ENCODE measurements at places on chromosomes 12 and 14. TPM values are rescaled to one million over a fixed set of nuclear protein-coding genes. Genes with fewer than 3 reads are reported as not detected.
A peak's percentile ranks its signal among the peaks of the same experiment; 100 is the strongest.

DNA sequence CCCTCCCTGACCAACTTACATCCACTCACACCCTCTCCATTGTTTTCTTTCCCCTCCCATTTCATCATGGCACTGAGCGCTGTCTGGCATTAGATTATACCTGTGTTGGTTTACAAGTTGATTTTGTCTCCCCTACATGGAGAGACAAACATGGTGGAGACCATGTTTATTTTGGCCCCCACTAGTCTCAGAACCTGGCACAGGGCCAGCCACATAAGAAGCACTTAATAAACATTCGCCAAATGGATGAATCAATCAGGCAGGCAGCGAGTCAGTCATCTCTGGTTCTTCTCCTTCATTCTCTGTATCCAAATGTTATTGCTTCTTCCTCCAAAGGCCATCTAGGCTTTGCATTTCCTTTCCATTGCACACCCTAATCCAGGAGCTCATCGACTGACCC lies 177.4 kb downstream of the DPF3 start:
- no peak for DNase-seq

GRCh38 chr14:105316968-105317510 lies 2.5 kb downstream of the PACS2 start:
- no peak for DNase-seq

DNA sequence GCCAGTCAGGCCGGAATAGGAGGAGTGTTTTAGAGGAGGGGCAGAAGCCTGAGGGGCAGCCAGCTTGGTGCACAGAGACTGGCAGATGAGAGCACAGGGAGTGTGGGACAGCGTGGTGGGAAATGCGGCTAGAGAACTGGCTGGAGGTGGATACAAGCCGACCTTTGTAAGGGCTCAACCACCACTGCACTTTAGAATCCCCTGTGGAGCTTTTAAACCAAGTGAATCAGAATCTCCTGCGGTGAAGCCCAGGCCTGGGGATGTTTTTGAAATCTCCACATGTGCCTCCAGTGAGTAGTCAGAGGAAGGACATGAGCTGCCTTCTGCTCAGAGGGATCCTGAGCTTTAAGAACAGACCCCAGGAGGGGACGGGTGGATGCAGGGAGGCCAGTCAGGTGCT lies 10.9 kb upstream of the PCED1B start:
- no peak for DNase-seq

GRCh38 chr12:8612629-8613028 lies at the start of gene AICDA:
TSS of gene AICDA (minus strand) at chr12:8612859. CDS start at chr12:8612767, 92 bp downstream.
- DNase-seq = no peak

DNA sequence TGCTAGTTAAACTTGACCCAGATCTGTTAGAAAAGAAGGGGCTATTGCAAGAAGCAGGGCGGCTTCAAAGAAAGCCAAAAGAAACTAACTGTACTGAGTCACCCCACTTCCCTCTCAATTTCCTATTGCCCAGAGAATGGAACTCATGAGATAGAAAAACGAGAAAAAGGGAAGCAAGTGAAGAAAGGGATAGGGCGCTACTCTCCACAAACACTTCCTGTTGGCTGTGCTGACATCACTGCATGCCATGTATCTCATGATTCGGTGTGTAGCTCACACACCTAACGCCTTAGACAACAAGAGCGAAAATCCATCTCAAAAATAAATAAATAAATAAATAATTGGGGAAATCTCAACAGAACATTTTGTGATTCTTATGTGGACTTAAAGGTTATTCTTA lies 13.0 kb upstream of the P2RX4 start:
- no peak for DNase-seq

GRCh38 chr12:94799136-94799535 lies 148.8 kb upstream of the TMCC3 start:
- no peak for DNase-seq

DNA sequence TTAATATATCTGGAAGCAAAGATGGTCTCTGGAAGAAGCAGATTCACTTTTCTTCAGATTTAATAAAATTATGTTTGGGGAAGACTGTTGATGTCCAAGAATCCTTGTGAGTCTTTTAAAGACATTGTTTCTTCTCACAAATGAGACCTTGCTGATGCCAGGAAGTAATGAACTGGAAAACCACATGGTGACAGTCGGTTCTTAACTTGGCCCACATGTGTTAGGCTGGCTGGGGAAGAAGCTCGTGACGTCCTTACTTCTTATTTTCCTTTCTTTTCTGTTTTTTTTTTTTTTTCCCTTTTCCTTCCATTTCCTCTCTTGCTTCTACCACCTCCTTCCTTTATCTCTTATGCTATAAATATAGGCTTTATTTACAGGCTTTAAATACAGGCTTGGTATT lies 950.2 kb downstream of the BCL11B start:
- DNase-seq = no peak

DNA sequence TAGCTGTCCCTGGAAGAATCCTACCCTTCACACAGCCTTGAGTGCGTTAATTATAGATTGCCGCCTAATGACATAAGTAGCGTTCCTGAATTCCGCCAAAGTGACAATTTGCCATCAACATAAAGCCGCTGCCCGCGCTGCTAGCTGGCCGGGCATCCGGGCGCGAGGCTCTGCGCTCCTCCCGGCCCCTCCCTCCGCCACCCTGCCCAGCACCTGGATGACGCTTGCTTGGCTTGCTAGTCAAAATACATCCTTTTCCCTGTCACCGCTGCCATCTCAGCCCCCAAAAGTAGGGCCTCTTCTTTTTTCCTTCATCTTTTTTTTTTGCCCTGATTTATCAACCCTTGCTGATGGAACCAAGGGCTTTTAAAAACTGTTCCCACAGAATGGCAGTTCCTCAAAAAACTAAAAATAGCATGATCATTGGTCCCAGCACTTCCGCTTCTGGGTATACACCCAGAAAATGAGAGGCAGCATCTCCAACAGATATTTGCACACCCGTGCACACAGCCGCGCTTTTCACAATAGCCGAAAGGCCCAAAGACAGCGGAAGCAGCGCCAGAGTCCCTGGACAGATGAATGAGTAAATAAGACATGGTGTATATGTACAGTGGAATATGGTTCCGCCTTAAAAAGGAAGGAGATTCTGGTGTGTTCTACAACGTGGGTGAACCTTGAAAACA lies 235.2 kb downstream of the BCL11B start:
- DNase-seq = no peak

DNA sequence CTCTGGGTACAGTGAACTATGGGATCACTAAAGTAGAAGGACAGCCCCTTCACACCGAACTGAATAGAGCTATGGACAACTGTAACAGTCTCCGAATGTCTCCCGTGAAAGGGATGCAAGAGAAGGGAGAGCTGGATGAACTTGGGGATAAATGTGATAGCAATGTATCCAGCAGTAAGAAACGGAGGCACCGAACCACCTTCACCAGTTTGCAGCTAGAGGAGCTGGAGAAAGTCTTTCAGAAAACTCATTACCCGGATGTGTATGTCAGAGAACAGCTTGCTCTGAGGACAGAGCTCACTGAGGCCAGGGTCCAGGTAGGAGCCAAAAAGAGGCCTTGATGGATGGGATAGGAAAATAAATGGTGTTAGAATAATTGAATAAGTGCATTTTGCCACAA lies 3.5 kb downstream of the ALX1 start:
- no peak for DNase-seq

DNA sequence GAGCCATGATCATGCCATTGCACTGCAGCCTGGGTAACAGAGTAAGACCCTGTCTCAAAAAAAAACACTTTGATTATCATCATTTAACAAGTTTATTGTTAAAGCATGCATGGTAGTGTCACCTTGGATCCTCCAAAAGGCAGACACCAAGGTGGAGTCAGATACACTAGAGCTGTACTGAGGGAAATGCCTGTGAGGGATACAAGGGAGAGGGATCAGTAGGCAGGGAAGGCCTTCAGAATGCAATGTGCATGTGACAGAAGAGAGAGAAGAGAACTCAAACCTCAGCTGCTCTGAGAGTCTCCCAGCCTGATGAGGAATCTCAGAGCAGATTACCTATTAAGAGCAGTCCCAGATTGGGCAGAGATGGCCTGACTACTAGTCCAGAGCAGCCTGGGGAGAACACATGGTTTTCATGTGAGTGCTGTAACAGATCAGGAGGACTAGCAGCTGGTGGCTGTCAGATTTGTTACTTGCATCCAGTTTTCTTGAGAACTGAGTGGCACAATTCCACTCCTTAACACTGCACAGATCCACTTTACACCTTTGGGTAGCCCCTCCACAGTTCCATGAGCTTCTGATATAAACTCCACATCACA lies 38.0 kb upstream of the A2ML1 start:
- no peak for DNase-seq

- no peak for DNase-seq
Observed at GRCh38 chr12:92362785-92363184, 217.1 kb upstream of the BTG1 start.

- no peak for DNase-seq
Observed at GRCh38 chr14:102994689-102995088, 62.7 kb downstream of the CDC42BPB start.

GRCh38 chr12:71558445-71558844 lies 105.2 kb downstream of the ZFC3H1 start:
- DNase-seq = peak; percentile 56

DNA sequence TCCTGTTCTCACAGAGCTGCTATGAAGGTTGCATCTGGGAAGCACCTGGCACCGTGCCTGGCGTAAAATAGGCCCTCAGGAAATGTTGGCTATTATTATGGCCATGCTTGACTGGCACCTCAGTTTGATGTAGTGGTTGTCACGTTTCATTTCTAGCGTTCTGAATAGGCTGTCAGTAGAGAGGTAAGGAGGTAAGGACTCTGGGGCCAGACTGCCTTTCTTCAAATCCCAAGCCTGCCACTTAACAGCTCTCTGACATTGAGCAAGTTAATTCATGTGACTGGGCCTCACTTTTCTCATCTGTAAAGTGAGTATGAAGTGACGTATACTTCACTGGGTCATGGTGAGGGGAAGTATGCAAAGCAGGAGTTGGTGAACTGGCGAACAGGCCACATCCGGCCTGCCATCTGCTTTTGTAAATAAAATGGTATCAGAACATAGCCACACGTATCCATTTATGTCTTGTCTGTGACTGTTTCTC lies 196.2 kb downstream of the CACNA1C start:
- peak; percentile 32 for DNase-seq

DNA sequence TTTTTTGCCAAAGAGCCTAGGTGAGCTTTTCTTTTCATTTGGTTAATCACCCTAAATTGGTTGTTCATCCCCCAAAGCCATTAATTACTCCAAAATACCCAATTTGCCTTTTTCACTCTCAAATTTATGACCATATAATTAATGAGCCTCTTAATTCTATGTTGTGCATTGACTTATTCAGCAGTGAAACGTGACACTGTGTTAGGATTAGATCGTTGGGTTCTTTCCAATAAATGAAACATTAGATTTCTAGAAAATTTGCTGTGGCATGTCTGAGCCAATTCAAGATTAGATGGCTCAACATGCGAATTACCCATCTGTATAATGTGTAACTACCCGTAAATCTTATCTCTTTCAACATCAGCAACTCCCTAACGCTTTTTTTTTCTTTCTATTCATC lies 273.4 kb downstream of the BMP4 start:
- DNase-seq = peak; percentile 39

- DNase-seq = no peak
Observed at GRCh38 chr14:49691031-49691430, 1.9 kb upstream of the KLHDC1 start.

- DNase-seq = no peak
Observed at GRCh38 chr12:11780521-11781101, 131.1 kb downstream of the ETV6 start.

DNA sequence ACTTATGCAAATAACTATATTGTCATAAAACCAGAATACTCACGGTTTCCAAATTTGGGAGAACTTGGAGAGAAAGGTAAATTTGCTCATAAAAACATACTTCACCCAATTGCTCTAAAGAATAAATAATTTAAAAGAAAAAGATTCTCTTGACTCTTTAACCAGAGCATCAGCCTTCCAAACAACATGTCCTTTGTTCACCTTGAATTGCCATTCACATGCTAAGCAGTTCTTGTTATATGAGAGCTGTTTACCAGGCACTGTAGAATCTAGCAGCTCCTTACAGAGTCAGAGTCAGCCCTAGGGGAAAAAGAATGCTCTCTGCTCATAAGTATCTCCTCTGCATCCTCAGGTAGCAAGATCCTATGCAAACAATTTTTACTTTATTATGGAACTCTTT lies 10.2 kb downstream of the SLCO1A2 start:
- no peak for DNase-seq

DNA sequence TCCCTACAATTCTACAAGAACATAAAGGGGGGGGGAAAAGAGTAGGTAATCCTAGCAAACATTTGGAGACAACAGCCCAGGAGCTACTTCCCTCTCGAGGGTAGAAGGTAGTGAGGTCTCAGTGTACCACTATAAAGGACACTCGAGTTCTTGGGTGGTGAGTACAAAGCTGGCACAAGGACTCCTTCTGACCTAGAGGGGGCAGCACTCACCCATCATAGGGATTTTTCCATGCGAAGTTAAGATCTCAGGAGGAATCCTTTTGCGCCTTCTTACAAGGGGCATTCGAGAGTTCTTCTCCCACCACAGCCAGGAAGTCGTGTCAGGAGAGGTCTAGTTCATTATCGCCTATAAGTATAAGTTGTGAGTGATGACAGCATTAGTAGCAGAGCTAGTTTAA lies 200.2 kb upstream of the RBM19 start:
- DNase-seq = peak; percentile 80

The SYNDIG1L gene
- total RNA-seq = not detected

Measured in fibroblast of lung (primary cell).